ENCODE measurements at places on chromosomes 12 and 14. TPM values are rescaled to one million over a fixed set of nuclear protein-coding genes. Genes with fewer than 3 reads are reported as not detected.

The GLIPR1L2 gene
- total RNA-seq = 2.4 TPM

The ZNF268 gene
- 7.6 TPM for total RNA-seq

The ERBB3 gene
- 4.8 TPM for total RNA-seq

The APOF gene
- not detected for total RNA-seq

The FOXM1 gene
- total RNA-seq = 1.5 TPM

The BDKRB1 gene
- not detected for total RNA-seq

The NPAS3 gene
- 1.7 TPM for total RNA-seq

The SLC6A12 gene
- 0.86 TPM for total RNA-seq

The TBX3 gene
- 11.8 TPM for total RNA-seq

The FOXG1 gene
- not detected for total RNA-seq

The KRT83 gene
- total RNA-seq = not detected

The LUM gene
- total RNA-seq = 34.6 TPM

The OTUB2 gene
- total RNA-seq = 0.56 TPM

DNA sequence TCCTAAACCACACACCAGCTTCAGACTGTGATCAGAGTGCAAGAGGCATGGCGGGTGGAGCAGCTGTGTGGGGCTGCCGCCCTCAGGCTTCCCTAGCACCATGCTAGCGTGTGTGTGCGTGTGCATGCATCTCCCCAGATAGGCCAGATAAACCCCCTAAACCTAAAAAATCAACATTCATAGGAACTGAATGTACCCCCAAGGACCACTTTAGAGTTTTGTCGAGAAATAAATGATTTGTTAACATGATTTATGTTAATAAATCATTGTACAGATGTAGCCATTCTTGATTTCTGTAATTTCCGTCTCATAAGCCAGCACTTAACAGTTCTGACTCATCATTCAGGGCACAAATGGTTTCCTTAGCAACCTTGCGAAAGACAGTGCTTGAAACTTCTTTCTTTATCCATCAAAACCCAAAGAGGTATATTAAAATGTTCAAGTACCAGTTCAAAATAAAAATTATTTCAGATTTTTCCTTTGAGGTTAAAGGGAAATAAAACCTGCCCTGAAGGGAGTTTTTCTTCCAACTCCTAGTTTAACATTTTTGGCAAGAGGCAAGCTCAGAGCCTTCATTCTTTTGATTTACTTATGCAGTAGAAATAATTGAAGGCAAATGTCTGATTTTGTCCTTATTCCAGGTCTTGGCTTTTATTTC is 206.2 kb upstream of the RGS6 start:
- no peak for DNase-seq

GRCh38 chr12:64673490-64674169 is 63.3 kb downstream of the RASSF3 start:
- DNase-seq = no peak

- DNase-seq = no peak
These were observed 171.4 kb downstream of the RBM19 start for GRCh38 chr12:113794774-113795173.

GRCh38 chr12:62772416-62772955 is 162.5 kb downstream of the PPM1H start:
- no peak for DNase-seq

DNA sequence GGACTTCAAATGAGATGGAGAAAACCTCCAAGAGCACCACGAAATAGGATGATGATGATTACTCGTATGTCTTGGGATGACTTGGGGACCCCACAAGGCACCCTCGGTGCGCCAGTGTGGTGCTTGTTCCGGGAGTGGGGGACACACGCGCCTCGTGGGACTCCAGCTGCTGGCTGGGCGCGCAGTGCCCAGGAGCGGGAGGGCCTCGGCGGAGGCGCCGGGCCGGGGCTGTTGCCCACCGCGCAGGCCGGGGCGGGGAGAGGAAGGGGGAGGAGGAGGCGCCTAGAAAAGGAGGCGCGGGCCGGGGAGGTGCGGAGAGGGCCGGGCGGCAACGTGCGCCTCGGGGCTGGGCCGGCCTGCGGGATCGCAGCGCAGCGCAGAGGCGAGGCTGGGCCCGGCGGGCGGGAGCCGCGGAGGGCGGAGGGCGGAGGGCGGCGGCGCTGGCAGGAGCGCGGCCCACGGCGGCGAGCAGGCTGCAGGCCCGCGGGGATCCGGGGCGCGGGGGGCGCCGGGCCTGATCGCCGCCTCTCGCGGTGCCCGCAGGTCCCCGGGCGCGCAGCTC is at the start of gene RFLNA:
Gene RFLNA (plus strand): TSS at position 314 of the 562 bp plus-strand sequence. CDS start 337 bp downstream, outside the sequence.
- peak; percentile 35 for DNase-seq

- DNase-seq = peak; percentile 43
These were observed 15.2 kb upstream of the PRKAG1 start for GRCh38 chr12:49033611-49034285.

DNA sequence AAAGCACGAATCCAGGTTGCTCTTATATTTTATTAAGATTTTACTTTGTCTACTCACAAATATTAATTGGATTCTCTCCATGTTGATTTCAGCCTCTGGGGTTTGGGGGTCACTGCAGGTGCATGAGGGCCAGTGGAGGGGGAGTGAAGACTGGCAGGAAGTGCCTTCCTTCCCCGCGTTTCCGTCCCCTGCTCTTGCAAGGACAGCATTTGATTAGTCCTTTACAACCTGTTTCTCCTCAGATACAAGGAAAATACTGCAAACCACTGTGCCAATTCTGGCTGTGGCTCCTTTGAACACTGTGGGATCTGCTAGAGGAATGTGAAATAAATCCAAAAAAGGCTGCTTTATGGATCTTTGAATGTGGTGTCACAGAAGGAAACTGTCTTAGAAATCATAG is 291.8 kb downstream of the ETNK1 start:
- no peak for DNase-seq

DNA sequence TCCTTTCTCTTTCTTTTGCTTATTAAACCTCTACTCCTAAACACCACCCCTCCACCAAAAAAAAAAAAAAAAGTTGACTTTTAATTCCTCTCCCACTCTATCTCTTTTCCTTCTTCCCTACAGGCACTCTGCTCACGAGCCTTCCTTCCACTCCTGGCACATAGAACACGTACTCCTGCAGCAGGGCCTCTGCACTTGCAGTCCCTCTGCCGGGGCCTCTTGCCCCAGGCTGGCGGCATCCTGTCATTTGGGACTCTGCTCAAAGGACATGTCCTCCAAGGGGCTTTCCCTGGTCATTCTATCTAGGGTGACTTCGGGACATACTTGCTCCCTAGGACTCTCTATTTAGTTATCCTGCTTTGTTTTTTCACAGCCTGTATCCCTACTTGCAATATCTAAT is 7.7 kb downstream of the FOS start:
- DNase-seq = peak; percentile 70

DNA sequence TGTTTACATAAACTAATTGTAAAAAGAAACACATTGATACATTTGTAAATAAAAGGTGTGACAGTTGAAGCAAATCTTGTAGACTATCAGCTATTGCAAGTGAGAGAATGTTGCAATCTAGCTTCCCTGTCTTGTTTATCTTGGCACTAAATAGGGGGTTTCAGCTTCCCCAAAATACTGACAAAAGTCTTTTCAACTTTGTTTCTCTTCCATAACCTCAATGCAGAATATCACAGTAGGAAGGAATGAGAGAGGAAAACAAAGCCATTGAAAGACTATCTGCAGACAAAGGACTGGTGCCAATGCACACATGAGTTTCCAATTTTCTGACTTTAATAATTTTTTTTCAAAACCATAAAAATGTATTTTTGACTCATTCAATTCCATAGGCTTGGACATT is 886.2 kb upstream of the MGAT4C start:
- no peak for DNase-seq

GRCh38 chr14:61106959-61107641 is 126.1 kb downstream of the SLC38A6 start:
- DNase-seq = peak; percentile 69

- no peak for DNase-seq
These were observed 176.0 kb downstream of the ESRRB start for GRCh38 chr14:76551906-76552305.

DNA sequence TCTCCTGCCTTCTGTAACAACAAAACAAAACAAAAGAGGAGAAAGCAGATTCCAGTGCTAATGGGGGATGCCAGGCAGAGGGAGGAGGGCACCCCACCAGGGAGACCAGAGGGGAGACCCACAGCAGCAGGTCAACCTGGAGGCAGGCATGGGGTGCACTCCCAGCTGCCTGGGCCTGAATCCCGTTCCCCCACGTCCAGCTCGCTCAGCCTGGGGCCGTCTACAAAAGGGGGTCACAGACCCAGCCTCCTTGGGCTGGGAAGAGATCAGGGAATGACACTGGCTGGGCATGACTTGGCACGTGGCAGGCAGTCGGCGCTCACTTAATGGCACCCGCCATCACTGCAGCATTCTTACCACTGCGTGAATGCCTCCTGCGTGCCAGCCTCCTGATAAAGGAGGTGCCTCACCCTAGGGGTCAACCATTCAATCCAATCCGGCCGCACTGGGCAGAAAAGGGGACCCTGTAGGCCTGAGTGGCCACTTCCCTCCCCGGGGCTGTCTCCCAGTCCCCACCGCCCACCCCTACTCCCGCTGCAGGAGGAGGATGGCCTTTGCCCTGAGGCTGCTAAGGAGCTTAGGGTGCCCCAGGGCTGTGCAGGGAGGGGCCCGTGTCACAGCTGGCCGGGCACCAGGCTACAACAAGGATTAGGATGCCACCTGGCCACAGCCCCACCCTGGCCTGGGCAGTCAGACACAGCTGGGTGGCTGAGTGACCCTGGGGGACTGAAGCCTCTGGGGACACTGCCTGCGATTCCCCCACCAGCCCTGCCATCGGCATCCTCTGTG is 87.5 kb downstream of the NCOR2 start:
- peak; percentile 59 for DNase-seq

GRCh38 chr14:94773655-94774343 is 3.9 kb upstream of the GSC start:
- no peak for DNase-seq

DNA sequence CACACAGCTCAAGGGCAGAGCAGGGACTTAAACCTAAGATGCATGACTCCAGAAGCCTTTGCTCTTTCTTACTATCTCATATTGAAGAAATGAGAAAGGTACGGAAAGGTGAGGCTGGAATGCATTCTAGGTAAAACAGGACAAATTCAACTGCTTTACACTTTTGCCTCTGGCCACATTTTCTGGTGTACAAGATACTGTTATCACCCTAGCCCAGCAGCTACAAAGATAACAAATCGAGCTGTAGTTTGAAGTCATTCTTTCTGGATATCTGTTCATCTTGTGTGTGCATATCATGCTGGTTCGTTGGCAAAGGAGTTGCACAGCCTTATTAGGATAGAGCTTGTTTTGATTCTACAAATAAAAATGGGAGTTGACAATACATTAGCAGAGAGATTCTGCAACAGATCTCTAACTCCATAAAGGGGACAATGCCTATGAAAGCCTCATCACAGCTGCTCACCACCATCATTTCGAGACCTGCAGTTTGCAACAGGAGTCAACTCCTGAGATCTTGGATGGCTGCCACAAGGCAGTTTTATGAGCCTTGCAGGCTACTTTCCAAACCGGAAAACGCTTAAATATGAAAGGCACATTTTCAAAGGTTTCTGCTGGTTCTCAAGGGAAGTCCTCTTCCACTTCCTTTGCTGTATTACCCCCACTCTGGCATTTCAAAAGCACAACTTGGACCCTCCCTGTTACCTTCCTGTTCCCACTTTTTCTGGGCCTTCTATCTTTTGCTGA is 64.9 kb downstream of the STXBP6 start:
- DNase-seq = no peak

- DNase-seq = no peak
These were observed 15.5 kb downstream of the B4GALNT3 start for GRCh38 chr12:475286-475685.

DNA sequence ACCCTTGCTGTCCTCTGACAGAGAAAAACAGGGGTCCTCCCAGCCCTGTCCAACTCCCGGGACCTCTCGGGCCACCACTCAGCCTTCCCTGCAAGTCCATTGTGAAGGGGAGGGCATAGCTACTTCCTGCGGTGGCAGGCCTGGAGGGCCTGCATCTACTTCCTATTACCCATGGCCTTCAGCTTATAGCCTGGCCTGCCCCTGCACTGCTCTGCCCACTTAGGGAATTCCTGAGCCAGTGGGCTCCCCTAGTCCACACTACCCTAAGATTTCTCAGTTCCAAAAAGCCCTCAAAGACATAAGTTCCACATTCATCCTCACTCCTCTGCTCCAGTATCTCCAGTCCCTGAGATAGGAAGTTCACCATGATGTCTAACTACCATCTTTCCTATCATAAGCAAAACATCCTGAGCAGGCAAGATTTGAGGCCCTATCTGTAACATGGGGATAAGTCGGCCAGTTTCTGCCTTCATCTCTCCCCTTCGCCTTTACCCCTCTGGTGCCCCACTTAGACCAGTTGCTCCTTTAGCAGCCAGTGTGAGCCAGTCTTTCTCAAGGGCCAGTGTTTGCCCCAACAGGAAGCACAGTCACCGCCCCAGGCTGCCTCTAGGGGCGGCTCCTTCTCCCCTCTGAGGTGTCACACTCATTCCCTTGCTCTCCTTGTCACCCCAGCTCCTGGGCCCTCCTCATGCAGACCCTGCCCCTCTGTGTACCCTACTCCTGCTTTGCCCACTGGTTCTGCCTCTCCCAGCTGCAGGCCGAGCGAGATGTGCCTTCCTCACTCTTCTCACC is 10.9 kb downstream of the HDAC7 start:
- DNase-seq = no peak

- DNase-seq = no peak
These were observed 369.6 kb downstream of the DUSP6 start for GRCh38 chr12:88982694-88983093.

Data from Right ventricle myocardium superior (tissue), 1 donor.